ENCODE measurements at places on chromosomes 4 and X. TPM values are rescaled to one million over a fixed set of nuclear protein-coding genes. Genes with fewer than 3 reads are reported as not detected.

IGSF1 gene
- total RNA-seq = not detected

FSTL5 gene
- total RNA-seq = not detected

HTR2C gene
- not detected for total RNA-seq

KIT gene
- 2.8 TPM for total RNA-seq

PAGE2 gene
- not detected for total RNA-seq

All from regular cardiac myocyte (primary cell).